ENCODE measurements at places on chromosomes 16 and 17.

DNA sequence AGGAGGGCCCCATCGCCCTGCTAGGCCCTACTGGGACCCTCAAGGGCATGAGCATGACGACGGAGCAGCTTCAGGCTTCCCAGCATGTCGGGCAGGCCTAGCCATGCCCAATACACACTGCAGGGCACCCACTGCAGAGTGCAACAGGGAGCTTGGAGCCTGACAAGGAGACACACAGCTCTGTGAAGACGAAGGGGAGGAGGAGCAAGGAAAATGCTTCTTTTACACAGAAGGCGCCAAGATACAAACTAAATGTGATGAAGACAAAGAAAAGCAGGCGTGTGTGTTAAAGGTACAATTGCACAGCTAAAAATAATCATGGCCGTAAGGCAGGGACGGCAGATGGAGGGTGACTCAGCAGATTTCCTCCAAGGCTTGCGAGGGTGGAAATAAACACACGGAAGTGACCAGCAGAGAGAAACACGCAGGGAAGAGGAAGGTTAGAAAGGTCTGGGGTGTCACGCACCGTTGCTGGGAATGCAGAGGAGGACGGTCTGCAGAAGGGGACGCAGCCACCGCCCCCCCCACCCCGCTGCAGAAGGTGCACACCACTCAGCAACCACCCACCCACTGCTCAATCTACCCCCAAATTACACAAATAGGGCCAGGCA, 108.5 kb downstream of the ZNF778 start:
- no peak for DNase-seq

GRCh38 chr17:77501101-77501566, 360.4 kb downstream of the SEC14L1 start:
- no peak for DNase-seq

DNA sequence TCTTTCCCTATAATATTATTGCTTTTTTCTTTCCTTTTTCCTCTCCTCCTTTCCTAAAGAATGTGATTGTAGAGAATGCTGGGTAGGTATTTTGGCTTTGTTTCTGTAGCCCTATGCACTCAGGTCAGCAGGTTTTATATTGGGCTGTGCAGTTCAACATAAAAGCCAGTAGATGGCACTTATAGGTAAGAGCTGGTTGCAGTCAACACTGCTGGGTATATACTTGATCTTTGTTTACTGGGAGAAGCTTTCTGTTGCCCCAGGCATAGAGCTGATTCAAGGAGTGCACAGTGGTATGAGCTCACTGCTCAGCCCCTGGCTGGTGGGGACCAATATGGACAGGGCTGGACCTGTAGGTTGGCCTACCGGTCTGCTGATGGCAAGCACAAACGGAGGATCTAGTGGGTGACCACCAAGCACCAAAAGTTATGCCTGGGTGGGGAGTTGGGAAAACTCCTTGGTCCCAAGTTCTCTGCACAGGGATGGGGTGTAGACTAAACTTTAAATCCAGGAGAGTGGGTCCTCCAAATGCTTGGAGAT, 378.9 kb downstream of the PMP22 start:
- no peak for DNase-seq

- no peak for DNase-seq
Measured at GRCh38 chr16:78664811-78665772, 565.6 kb downstream of the WWOX start.

DNA sequence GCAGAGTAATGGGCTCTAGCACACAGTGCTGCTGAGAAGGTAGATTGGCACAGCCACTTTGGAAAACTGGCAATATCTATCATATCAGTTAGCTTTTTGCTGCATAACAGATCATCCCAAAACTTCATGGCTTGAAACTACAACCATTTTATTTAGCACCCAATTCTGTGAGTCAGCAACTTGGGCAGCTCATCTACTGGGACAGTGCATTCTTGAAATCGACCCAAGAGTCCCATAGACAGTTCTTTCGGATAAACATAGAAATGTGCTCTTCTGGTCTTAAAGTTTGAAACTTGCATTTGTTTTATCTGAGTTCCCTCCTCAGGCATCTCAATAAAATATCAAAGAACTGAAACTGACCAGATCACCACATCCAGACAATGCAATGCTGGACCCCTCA, 76.7 kb downstream of the CEP112 start:
- no peak for DNase-seq

DNA sequence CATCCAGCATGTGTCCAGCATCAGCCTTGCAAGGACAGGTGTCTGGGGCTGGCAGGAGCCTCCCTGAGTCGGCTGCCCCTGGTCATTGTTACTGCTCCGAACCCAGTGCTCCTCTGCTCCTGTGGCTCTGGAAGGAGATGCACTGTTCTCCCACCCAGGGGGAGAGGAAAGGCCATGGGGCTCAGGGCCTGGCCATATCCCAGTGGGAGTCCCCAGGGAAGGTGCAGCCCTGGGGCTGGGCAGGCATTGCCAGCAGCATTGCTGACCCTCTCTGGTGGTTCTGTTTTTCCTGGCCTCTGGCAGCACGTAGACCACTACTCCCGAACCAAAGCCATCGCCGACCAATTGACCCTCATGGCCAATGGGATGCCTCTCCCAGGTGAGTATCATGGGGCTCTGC, 9.6 kb downstream of the SDR42E2 start:
- DNase-seq, result no peak

GRCh38 chr17:3944485-3945388, 19.5 kb downstream of the ATP2A3 start:
- no peak for DNase-seq
